ENCODE measurements at places on chromosomes 3 and 15.

DNA sequence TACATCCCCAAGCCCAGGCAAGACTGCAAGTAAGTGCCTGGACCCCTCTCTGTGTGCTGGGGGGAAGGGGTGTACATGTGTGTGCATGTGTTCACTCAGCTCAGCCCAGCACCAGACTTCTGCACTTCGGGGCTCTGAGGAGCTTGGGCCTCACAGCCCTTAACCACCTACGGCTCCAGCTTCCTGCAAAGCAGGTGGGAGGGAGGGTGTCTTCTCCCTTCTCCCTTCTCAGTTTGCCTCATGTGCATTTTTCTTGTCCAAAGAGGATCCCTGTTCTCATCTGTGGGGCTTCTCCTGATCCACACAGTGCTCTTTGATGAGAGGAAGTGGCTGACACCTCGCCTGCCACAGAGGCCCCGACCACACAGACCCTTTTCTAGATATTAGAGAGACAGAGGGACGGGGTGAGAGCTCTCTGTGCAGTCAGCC, 69.3 kb downstream of the MESD start:
- no peak for DNase-seq

- DNase-seq = no peak
These were observed 3.7 kb downstream of the FOXL2NB start for GRCh38 chr3:138950701-138951100.

GRCh38 chr3:120854908-120855526, 53.0 kb upstream of the STXBP5L start:
- DNase-seq = no peak

GRCh38 chr3:143821862-143822261, 26.4 kb downstream of the SLC9A9 start:
- no peak for DNase-seq

- no peak for DNase-seq
These were observed 89.6 kb upstream of the MYZAP start for GRCh38 chr15:57502116-57502515.

GRCh38 chr15:29311696-29312095, 42.1 kb upstream of the NSMCE3 start:
- no peak for DNase-seq

- no peak for DNase-seq
These were observed 519.7 kb downstream of the FGF12 start for GRCh38 chr3:192207651-192208050.

DNA sequence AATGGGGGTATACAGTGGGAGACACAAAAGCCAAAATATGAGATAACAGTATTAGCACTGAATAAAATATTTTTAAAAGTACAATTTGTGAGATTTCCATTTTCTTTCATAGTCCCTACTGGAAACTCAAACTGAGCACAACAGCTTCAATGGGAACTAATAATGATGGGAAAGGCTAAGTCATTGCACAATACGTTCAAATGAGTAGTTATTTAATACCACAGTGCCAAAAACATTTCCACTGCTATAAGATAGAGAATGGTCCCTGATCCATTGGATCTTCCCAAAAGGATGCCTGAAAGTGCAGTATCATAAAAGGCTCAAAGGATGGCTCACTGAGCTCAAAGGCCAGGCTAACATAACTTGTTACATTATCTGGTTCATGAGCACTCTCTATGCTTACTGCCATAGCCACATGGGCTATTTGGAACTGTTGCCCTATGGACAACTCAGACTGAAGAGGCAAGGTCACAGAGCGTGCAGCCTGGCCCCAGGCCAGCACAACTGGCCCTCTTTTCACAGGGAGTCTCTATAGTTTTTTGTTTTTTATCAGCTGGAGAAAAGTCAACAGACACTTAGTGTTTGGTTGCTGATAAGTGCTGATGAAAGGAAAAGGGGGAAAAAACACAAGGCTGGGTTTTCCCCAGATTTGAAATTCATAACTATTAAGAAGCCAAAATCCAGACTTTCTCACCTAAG, 54.1 kb upstream of the PPIB start:
- no peak for DNase-seq

DNA sequence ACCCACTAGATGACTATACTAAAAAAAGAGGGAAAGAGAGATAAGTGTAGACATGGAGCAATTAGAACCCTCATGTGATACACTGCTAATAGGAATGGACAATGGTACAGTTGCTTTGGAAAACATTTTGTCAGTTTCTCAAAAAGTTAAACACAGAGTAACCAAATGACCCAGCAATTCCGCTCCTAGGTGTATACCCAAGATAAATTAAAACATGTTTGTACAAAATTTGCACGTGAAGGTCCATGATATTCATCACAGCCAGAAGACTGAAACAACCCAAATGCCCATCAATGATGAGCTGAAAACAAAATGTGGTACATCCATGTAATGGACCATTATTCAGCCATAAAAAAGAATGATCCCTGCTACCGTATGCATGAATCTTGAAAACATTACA, 11.8 kb downstream of the MESP2 start:
- no peak for DNase-seq

DNA sequence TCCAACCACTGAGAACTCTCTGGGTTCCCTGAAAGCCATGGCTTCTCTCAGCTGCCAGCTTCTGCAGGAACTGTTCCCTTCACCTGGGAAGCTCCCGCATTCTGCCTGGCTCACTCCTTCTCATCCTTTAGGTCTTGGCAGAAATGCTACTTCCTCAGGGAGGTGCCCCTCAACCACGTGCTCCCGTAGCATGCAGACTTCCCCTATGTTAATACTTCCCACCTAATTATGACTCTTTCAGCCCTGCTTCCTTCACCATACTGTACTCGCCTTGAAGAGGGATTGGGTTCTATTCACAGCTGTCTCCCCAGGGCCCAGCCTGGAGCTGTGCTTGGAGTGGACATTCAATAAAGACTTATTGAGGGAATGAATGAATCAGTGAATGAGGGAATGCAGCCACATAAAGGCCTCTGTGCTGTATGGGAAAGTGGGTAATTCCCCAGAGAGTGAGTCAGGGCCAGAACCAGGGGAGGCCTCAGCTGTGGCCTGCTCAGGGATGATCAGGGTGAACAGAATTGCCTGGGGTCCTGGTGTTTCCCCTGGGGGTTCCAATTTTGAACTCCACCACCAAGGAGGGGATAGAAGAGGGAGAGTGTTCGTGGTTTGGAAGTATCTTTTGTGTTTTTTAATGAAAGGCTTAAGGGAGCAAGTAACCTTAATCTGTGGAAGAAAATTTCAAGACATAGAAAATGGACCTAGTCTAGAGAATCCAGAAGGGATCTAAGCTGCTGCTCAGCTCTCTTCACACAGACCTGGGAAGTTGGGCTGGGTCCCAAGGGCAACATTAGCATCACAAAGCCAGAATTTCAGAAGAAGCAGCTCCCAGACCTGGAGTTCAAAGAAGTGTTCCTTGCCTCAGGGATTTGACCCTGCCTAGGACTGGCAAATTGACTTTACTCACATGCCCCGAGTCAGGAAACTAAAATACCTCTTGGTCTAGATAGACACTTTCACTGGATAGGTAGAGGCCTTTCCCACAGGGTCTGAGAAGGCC, 14.6 kb upstream of the FAM107A start:
- DNase-seq = no peak

GRCh38 chr3:101884776-101885175, 35.5 kb downstream of the NFKBIZ start:
- DNase-seq = no peak

GRCh38 chr15:85125056-85125661, 143.5 kb downstream of the PDE8A start:
- DNase-seq = no peak

DNA sequence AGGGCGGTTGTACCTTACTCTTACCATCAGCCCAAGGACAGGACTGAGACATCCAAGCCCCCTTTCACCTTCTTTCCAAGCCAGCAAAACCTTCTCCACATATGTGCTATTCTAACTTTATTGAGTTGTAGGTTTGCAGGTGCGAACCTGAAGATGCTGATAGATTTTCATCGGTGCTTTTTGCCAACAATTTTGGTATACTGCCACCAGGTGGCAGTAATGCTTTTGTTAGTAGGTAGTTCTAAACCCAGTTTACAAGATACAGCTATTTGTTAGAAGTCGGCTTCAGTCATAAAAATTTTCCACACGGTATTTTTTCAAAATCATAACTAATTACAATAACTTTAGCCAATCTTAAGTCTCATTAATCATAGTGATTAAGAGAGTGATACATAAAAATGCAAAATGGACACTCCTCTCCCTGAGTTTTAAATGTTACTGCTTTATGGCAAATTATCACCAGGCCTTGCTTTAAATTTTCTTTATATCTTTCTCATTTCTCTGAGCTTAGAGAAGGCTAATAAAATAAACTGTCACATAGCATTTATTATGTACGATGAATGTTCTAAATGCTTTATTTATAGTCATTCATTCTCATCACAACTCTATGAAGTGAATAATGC, 636 bp downstream of the TBC1D21 start:
- DNase-seq = peak; percentile 50

- no peak for DNase-seq
These were observed 174.2 kb downstream of the GABRB3 start for GRCh38 chr15:26598704-26599103.

Data from retina (tissue), 1 donor.